ENCODE measurements at places on chromosomes 1 and 21.

DNA sequence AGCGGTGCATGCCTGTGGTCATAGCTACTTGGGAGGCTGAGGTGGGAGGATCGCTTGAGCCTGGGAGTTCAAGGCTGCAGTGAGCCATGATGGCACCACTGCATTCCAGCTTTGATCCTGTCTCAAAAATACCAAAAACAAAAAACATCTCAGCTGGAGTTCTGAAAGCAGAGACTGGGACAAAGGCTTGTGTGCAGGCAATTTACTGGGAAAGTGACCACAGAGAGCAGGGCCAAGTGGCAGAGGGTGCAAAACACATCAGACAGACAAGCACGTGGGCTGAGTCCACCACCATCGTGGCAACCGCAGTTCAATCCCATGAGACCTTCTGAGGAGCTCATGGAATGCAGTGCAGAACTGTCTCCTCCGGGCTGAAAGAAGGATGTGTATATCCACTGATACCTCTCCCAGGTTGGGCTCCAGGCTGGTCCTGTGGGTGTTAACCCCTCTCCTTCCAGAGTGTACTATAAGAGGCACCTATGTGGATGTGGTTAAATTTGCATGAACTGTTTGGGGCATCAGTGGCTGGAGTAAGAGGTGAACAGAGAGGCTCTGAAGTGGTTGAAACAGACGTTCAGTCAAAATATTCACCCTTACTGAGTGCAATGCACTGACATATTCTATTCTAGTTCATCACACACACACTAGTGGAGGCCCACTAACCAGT lies 10.8 kb downstream of the PIGP start:
- no peak for DNase-seq

DNA sequence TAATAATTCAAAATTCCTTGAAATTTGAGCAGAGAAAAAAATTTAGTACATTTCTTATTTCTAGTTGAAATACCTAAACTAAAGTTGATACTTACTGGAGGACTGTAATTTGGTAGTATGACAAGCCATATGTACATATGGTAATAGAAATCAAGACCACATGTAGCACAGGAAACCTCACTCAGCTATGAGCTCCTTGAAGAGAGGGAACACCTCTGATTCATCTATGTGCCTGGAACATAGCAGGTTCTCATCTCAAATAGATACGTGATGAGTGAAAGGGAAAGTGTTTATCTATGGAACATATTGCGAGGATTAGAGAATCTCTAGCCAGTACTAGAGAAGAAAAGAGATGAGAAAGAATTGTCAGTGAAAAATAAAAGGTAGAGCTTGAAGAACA lies 47.9 kb upstream of the GNG4 start:
- DNase-seq, result no peak

GRCh38 chr1:17451731-17452130 lies 12.3 kb upstream of the RCC2 start:
- DNase-seq, result no peak

- DNase-seq, result no peak
Measured at GRCh38 chr1:152566681-152567080, at the start of gene LCE3E. LCE3E (minus strand) TSS chr1:152566780; CDS start chr1:152566208, 572 bp downstream.

- no peak for DNase-seq
Measured at GRCh38 chr1:8676072-8676471, 141.4 kb downstream of the RERE start.

DNA sequence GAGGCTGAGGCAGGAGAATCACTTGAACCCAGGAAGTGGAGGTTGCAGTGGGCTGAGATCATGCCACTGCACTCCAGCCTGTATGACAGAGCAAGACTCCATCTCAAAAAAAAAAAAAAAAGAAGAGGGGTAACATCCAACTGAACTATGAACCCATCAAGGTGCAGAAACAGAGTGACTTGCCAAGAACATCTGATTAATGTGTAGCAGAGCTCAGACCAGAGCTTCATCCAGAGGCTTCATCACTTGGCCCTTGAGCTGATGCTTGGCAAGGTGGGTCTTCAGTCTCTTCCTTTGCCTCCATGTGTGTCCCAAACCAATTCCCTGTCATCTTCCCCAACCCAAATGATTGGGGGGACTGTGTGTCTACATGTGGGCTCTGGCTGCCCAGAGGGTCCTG lies 32.6 kb downstream of the HSD3B1 start:
- DNase-seq, result no peak

DNA sequence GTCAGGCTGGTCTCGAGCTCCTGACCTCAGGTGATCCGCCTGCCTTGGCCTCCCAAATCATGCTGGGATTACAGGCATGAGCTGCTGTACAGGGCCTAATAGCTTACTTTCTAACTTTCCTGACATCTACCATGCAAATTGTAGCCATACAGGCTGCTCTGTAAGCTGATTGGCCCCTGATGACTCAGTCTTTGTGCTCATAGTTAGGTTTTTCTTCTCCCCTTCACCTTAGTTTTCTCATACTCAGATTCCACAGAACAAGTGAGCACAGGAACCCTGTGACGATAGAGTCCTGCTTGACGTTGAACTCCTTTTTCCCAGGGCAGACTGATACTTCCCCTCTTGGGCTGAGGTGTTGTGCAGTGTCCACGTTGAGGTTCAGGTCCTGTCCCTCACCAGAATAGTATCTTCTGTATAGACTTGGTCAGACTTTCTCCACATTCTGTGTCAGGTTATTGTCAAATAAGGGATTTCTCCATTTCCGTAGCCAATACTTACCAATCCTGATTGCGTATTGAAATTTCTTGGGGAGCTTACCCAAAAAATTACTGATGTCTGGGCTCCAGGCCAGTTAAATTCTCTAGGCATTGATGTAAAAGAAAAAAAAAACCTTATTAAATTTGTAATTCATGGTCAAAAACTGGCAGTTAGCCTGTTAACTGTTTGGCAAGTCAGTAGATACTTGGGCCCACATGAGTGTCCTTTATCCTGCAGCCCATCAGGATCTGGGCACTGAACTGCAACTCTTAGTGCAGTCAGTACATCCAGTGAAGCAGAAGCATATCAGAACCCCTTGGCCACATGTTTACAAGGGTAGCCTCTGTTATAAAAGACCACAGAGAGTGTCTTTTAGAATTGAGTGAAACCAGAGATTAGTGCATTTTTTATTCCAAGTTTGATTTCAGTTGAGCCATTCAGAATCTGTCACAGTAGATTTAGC lies 118.2 kb downstream of the DYRK1A start:
- no peak for DNase-seq

DNA sequence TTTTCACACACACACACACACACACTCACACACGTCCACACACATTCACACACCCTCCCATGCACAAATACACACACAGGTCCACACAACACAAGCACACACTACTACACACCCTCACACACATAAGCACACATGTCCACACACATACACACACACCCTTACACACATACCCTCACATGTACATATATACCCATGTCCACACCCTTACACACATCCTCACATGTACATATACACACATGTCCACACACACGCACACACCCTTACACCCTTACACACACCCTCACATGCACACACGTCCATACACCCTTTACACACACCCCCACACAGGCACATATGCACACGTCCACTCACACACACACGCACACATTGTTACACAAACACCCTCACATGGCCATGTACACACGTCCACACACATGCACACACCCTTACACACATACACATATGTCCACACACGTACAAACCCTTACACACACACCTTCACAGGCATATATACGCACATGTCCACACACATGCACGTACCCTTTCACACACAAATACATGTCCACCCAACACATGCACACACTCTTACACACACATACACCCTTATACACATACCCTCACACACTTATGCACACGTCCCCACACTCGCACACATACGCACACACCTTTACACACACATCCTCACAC lies 50.7 kb downstream of the RGS7 start:
- no peak for DNase-seq

DNA sequence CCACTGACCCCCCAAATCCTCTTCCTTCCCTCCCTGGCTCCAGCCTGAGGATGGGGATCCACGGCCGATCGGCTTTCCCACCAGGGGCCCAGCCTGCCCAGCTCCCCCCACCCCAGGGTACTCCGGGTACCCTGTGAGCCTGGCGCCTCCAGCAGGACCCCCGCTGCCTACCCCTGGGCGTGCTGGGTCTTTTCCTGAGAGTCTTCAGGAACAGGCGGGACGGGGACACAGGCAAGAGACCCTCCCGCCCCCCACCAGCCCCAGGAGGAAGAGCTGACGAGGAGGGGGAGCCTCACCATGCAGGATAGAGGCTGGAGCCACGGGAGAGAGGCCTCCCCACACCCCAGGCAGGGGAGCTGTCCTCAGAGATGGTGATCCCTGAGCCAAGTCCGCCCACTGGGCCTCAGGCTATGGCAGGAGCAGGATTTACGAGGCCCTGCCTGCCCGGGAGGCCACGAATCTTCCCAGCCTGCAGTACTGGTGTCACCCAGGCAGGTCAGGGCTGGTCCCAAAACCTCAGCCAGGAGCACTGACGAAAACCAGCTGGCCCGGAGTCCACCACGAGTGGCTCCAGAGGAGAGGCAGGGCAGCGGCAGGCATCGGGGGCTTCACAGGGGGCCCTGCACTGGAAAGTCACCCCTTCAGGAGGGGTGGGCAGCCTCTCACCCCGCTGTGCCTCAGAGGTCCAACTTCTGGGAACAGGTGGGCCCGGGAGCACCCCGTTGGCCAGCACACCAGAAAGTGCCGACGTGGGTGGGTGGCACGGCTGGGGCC lies 58.0 kb downstream of the MEGF6 start:
- no peak for DNase-seq

GRCh38 chr1:162357681-162358266 lies 18.9 kb downstream of the SPATA46 start:
- DNase-seq, result no peak

GRCh38 chr1:78101514-78101913 lies 55.7 kb downstream of the GIPC2 start:
- DNase-seq, result no peak

GRCh38 chr1:204477036-204477740 lies 17.4 kb downstream of the PIK3C2B start:
- peak; percentile 86 for DNase-seq

DNA sequence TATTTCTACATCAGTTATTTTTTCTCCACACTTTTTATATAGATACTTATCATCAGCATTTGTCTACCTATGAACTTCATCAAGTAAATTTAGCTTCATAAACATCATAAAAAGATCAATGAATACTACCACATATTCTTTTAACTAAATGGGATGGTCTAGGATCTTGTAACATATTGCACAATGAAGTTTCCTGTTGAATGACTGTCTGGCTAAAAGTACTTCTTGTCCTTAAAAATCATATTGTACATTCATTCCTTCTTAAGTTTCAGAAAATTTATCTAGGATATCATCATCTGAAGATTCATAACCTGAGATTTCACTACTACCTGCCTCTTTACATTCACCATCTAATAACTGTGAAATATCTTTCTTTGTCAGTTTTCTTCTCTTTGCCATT lies 69.0 kb downstream of the MAGI3 start:
- no peak for DNase-seq

- no peak for DNase-seq
Measured at GRCh38 chr1:151513626-151514121, 2.5 kb downstream of the CGN start.

GRCh38 chr1:146049436-146049835 lies 27.9 kb upstream of the HJV start:
- no peak for DNase-seq

DNA sequence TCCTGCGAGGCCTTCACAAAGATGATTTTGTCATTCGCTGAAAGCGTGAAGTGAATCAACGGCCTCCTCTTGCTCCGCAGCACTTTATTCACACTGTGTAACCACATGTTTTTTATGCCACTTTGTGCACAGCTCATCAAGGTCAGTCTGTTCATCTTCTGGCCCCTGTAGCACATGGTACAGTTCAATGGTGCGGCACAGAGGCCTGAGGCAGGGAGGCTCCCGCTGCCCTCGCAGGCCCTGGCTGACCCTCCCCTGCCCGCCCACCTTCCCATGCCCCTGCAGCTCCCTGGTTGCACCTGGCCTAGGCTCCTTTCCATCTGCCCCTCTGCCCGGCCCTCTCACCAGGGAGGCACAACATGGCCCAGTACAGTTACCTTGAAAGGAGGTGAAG lies 87.5 kb downstream of the CD247 start:
- DNase-seq, result no peak

All from head of caudate nucleus (tissue), 42 donors.